Fibroblast of skin of left quadriceps (primary cell): ENCODE measurements at places on chromosomes 7 and 10.

GRCh38 chr10:44393051-44393630, 8.2 kb upstream of the CXCL12 start:
- DNase-seq: peak; percentile 64

- DNase-seq: no peak
Observed at GRCh38 chr10:104155591-104155990, 33.6 kb downstream of the SFR1 start.

DNA sequence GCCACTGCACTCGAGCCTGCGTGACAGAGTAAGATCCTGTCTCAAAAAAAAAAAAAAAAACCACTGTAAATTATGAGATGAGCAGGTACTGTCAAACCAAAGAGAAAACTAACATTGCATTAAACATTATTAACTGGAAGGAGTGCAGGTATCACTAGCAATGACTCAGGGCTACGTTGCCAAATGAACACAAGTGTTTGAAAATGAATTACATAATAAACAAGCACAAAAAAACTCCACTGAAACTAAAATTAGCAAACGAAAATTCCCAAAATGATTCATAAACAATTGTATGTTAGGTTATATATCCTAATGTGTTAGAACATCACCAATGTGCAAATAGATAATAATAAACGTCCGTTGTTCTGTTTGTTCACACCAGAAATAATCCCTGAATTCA, 42.8 kb downstream of the NSUN6 start:
- no peak for DNase-seq

DNA sequence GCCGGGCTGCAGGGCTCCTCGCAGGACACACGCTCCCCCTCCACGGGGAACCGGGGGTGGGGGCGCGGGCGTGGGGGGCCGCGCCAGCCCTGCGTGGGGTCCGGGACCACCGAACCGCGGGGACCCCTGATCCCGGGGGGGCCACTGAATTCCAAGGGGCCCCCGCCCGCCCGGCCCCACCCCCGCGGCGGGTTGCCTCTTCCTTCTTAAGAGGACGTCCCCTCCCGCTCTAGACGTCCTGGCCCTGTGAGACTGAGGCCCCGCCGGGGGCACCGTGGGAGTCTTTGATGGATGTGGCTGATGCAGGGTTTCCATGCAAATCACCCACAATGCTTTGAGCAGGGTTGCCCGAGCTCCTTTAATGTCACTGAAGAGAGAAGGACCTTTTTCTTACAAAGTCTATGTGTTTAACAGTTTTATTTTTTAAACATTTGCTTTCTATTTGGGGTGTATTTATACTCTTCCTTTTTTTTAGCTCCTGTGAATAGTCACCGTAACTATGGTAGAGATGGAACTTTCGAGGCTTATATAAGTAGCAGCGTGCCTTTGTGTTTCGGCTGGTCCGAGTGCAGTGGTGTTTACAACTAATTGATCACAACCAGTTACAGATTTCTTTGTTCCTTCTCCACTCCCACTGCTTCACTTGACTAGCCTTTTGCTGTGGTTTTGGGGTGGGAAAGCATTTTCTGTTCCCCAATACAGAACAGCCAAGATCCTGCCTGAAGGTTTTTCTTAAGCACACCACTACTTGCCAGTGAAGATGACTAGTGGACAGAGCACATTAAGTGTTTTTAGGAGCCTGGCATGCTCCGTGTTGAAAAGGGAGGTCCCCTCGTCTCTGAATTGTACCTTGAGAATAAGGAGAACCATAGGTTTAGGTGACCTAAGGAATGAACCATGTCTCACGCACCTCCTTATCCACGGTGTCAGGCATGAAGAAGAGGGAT, 44.8 kb downstream of the PDIA4 start:
- peak; percentile 62 for DNase-seq

GRCh38 chr7:46058086-46058823, 137.2 kb upstream of the IGFBP3 start:
- peak; percentile 71 for DNase-seq

- DNase-seq: no peak
Observed at GRCh38 chr7:44051611-44052220, 7.2 kb downstream of the DBNL start.
